ENCODE measurements at places on chromosomes 11 and 22.

DNA sequence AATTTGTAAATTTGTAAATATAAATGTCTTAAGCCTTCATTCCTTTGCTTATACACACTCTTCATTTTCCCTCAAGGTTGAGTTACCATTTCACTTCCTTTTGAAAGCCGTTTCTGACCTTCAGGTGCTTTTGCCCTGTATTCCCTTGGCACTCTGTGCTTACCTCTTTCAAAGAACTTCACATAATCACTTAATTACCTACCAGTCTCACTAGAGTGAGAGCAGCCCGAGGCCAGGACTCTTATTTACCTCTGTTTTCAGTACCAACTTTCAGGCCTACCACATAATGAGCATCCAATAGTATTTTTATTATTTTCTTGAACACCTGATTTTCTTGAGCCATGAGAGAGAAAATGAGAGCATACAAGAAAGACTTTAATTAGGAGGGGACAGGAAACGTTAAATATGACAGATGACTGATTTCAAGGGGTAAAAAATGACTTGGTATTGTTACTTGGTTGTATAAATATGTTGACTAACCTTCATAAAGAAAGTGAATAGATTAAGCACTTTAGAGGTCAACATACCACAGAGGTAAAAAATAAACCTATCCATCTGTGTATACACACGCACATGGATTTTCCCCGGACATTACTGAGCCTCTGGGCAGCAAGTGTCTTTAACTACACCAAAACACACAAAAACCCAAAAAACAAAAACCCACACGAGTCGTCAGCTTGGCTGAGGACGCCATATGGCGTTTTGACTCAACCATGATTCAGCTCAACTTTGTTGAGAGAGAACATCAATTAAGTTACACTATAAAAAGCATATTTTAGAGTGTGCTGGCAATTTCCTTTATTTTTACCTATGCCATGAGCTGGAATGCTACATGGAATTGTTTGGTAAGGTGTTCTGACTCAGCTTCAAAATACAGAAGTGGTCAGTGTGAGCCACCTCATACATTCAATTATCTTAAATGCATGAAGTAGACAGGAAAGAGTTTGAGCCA lies 7.6 kb downstream of the ATXN10 start:
- no peak for DNase-seq

DNA sequence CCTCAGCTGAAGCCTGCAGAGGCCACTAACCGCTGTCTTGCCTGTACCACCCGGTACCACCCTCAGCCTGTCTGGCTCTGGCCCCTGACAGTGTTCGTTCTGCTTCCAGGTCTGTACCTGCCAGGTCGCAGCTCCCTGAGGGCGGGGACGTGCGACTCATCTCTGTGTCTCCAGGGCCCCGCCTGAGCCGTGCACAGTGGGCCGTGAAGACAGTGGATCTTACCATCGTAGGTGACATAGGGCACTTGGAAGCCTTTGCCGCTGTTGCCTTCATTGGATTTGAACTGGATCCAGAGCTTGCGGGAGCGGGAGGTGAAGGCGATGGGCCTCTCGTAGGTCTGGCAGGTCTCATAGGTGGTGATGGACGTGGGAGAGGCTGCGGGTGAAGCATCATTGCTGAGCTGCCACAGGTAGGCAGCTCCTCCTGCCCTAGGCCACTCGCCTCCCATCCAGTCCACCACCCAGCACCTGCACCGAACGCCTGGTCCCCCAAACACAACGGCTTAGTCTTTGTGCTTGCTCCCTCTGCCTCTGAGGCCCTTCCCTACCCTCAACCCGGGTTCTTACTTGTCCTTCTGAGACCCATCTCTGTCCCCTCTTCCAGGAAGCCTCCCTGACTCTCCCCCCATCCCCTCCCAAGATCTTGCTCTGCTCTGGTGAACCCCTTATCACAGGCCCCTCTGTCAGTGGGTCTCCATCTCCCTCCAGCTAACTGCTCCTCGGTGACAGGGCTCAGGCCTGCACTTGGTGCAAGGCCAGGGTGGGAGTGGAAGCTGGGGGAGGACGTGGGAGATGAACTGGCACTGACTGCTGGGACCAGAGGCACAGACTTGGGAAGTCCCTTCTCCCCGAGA lies 21.1 kb upstream of the TTLL12 start:
- DNase-seq, result no peak

DNA sequence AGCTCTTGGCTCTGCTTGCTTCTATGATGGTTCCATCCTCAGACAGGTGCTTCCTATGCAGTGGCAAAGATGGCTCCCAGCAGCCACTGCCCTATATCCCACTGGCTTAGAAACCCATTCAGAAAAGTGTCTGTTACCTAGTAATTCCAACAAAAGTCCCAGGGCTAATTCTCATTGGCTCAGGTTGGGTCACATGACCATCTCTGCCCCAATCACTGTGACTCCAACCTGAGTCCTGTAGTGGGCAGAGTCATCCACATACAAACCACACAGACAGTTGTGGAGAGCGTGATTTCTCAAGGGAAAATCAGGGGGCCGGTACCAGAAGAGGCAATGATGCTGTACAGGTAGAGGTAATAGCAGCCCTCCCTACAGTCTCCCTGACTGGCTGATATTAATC lies 67.5 kb downstream of the LHFPL7 start:
- no peak for DNase-seq

DNA sequence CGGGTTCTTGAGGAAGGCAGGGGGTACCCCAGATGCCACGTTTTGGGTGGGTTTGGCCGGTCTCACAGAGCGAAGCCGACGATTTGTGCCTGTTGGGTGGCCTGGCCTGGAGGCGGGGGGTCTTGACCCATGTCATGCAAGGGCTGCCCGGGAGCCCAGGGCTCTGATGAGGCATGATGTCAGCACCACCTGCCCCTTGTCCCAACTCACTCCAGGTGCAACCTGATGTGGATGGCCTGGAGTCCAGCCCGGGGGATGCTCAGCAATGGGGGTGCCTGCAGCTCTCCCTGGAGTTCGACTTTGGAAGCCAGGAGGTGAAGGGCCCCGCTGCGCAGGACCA lies 851 bp downstream of the SYT8 start:
- DNase-seq, result no peak

- peak; percentile 86 for DNase-seq
These were observed 57.0 kb downstream of the BCR start for GRCh38 chr22:23237201-23237798.
